ENCODE measurements at places on chromosomes 5 and 9.
A peak's percentile ranks its signal among the peaks of the same experiment; 100 is the strongest.

GRCh38 chr5:74272831-74273451 lies 367.6 kb downstream of the ENC1 start:
- DNase-seq, result no peak

DNA sequence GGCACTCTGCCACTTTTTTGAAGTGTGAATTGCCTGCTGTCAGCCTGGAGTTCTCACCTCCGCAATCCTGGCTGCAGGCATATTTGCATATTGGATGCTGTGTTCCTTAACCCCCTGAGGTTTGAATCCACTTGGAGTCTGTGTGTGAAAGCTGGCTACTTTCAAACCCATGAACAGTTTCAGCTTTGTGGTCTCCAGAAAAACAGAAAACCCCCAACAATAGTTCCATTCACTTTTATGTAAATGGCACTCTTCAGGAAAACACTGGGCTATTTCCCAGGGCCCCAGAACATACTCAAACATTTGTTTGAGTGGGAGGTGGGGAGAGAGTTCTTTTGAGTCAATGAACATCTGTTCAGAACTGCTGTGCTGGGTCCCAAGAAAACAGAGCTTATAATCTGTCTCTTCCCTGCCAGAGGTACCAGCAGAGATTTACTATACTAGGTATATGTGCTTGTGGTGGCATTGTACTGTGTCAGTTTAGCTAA lies 5.0 kb downstream of the NUDT2 start:
- DNase-seq, result no peak

DNA sequence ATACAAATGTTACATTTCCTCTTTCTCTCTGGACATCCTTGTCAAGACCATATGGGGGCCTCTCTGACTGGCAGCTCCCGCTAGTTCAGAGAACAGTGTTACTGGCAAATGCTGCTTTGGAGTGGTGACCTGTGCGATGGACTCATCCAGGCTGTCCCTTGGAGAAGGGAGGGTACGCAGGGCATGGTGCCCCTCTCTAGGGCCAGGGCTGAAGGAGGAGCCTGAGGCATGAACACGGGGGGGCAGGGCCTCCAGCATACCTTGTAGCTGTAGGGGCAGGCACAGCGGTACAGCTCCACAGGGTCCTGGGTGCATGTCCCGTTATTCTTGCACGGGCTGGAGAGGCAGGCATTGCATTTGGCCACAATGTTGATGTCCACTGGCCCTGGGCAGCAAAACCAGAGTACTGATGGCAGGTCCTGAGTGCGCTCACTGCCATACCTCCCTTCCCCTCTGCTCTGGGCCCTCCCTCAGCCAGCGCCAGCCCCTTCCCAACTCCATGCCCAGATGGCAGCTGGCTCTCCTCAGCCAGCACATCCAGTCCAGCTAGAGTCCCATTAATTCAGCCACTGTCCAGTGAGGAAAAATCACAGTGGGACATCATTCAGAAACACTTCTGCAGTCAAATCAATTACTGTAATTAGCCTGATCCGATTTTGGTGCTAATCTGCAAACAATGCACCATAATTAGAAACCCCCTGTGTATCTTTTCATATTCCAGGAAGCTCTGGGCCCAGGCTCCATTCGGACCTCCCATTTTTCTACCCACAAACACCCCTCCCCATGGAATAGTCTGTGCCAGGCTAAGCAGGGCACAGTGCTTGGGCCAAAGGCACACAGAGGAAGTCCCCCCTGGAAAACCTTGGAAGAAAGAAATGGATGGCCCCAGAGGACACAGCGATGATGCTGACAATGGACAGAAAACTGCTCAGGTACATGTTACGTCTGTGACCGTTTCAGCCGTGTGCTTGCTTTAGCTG lies 128.8 kb upstream of the PANK3 start:
- no peak for DNase-seq

- DNase-seq, result no peak
These were observed 102.3 kb upstream of the MAP3K1 start for GRCh38 chr5:56712895-56713591.

GRCh38 chr9:124032247-124032646 lies 20.7 kb downstream of the LHX2 start:
- DNase-seq, result no peak

DNA sequence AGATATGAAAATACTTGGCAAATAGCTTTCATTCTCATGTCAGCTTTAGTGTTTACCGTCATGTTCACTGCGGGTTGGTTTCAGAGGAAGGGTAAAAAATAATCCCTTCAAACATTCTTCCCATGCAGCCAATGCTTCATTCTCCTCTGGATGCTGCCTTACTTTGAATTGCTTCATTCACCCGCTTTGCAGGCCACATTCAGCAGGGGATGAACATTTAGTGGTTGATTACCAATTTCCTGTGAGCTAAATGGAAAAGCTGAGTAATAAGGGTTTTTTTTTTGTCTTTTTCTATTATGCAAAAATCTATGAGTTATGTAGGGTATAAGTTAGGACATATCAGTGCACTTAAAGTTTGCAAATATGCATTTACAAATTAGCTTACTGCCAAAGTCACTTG lies 96.3 kb upstream of the MEF2C start:
- DNase-seq, result peak; percentile 75

Measured in suppressor macrophage treated with lipopolysaccharide for 1 hour (primary cell).